Mesothelial cell of epicardium (in vitro differentiated cells): ENCODE measurements at places on chromosomes 13 and 19. TPM values are rescaled to one million over a fixed set of nuclear protein-coding genes. Genes with fewer than 3 reads are reported as not detected.

DNA sequence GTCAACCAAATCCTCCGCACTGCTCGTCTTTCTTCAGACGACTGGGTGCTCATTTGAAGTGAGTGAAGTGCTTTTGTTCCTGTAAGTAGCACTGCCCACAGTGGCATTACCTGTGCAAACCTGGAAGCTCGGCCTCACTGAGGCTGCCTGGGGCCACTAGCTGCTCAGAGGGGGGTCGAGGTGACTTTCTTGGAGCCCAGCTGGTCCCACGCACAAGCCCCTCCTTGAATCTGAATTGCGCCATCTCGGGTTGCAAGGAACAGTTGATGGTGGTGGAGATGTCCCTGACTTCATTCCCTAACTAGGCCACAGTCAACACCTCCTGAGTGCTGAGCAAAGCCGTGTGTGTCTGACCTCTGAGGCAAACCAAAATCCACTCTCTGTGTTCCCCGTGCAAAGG is 79.3 kb upstream of the GPR183 start:
- H3K36me3 ChIP-seq: peaks cover 25% of the 10 kb centered on the region
- H3K4me1 ChIP-seq: no peaks in the 10 kb centered on the region
- H3K4me3 ChIP-seq: no peak overlapping the region
- H3K27ac ChIP-seq: no peak overlapping the region
- no peaks in the 10 kb centered on the region for H3K27me3 ChIP-seq

DNA sequence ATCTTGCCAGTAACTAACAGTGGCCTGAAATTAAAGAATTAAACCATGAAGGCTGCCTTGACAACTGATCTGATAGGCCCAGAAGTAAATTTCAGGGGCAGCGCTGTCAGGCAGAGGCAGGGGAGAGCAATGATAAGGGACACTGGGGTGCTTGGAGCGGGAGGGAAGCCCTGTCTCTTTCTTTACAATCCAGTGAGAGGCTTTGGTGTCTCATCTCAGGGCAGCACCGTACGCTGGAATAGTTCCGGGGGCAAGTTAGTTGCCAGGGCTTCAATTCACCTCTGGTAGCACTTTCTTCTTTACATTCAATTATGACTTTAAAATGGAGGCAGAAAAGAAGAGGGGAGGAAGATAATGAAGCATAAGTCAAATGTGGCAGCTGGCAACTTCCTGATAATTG is 74.6 kb downstream of the CBY2 start:
- peaks cover 18% of the 10 kb centered on the region for H3K27me3 ChIP-seq
- DNase-seq: no peak
- no peaks in the 10 kb centered on the region for H3K36me3 ChIP-seq
- H3K4me1 ChIP-seq: peaks cover 19% of the 10 kb centered on the region

DNA sequence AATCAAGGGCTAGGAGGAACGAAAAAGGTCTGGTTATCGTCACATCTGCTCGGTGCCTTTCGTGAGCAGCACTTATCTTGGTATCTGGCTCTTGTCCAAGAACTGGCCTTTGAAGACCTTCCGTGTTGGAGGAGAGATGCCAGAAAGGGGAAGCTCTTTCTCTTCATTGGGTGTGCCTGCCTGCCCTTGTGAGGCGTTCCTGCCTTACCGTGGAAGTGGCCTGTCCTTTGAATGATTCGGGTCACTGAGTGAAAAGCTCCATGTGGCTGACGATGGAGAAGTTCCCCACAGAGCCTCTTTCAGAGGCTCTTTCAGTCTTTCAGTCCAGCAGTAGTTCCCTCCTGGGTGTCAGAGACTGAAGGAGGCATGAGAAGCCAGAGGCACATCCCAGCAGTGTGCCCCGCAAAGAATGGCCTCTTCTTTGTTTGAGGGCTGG is 121.5 kb upstream of the SLC10A2 start:
- no peak overlapping the region for H3K4me3 ChIP-seq
- DNase-seq: peak; percentile 38
- no peaks in the 10 kb centered on the region for H3K27me3 ChIP-seq

- H3K27ac ChIP-seq: no peak overlapping the region
- no peak for DNase-seq
- H3K4me1 ChIP-seq: peaks cover 25% of the 10 kb centered on the region
Observed at GRCh38 chr13:75806117-75806516, 170.0 kb downstream of the LMO7 start.

- H3K27me3 ChIP-seq: peaks cover 42% of the 10 kb centered on the region
- H3K4me1 ChIP-seq: peaks cover 42% of the 10 kb centered on the region
- no peaks in the 10 kb centered on the region for H3K36me3 ChIP-seq
- H3K27ac ChIP-seq: no peak overlapping the region
Observed at GRCh38 chr13:113862931-113863523, 849 bp downstream of the GAS6 start.

DNA sequence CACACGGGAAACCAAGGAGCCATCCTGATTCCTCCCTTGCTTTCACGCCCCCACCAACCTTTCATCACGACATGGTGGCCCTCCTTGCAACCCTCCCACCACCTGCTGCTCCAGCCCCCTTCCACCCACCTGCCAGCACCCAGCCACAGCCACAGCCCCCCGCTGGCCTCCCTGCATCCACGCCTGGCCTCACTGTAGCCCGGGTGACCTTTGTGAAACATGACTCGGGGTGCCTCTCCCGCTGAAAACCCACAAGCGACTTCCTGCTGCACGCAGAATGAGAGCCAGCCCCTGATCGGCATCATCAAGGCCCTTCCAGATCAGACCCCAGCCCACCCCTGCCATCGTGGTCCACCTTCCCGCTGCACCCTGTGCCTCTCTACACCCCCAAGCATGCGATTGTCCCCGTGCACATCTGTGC is 14.9 kb downstream of the POP4 start:
- no peak for DNase-seq
- no peak overlapping the region for H3K27ac ChIP-seq
- no peaks in the 10 kb centered on the region for H3K4me1 ChIP-seq
- H3K36me3 ChIP-seq: peaks cover 3% of the 10 kb centered on the region
- no peak overlapping the region for H3K4me3 ChIP-seq

DNA sequence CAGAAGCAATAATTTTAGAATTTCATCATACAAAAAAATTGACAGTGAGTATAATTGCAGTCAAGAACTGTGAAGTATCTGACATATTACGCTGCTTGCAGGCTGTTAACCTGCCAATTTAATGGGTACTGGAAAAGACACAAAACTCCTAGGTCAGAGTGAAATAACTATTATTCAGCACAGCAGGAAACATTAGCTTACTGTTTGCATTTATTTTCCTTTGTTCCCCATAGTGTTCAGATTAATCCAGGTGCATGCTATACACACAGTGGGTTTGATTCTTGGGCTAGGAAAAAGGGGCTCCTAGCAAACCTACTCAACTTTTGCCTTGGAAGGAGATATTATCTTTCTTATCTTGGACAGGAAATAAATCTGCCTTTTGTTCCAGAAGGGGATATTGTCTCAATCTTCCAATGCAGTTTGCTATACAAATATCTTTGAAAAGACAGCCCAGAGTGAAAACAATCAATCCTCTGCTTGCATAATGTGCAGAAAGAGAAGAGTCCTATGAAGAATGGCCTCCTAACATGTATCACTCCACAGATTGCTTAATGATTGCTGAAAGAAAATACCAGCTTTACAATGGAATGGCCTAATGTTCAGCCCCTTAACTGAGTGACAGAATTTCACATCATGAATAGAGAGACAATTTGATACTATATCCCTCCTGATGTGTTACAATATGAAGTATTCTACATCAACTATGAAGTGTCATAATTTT is 443.4 kb downstream of the TBC1D4 start:
- no peaks in the 10 kb centered on the region for H3K27me3 ChIP-seq
- H3K27ac ChIP-seq: no peak overlapping the region
- H3K4me3 ChIP-seq: no peak overlapping the region
- H3K36me3 ChIP-seq: no peaks in the 10 kb centered on the region
- DNase-seq: no peak

- DNase-seq: no peak
- H3K36me3 ChIP-seq: no peaks in the 10 kb centered on the region
- H3K4me1 ChIP-seq: no peaks in the 10 kb centered on the region
- no peak overlapping the region for H3K27ac ChIP-seq
- H3K27me3 ChIP-seq: no peaks in the 10 kb centered on the region
Observed at GRCh38 chr19:48203222-48203793, 32.8 kb downstream of the ZSWIM9 start.

- H3K36me3 ChIP-seq: no peaks in the 10 kb centered on the region
- H3K27me3 ChIP-seq: no peaks in the 10 kb centered on the region
- H3K4me1 ChIP-seq: peaks cover 20% of the 10 kb centered on the region
- H3K4me3 ChIP-seq: no peak overlapping the region
- H3K27ac ChIP-seq: peak overlapping the region; percentile 84
- no peak for DNase-seq
Observed at GRCh38 chr13:42000846-42001245, 39.9 kb upstream of the VWA8 start.

GRCh38 chr13:22107549-22107948 is 436.7 kb downstream of the FGF9 start:
- no peak overlapping the region for H3K4me3 ChIP-seq
- H3K27ac ChIP-seq: peak overlapping the region; percentile 11
- no peaks in the 10 kb centered on the region for H3K27me3 ChIP-seq
- no peak for DNase-seq
- H3K36me3 ChIP-seq: no peaks in the 10 kb centered on the region

GRCh38 chr13:111275995-111276618 is 44.3 kb upstream of the TEX29 start:
- H3K4me1 ChIP-seq: peaks cover under 1% of the 10 kb centered on the region
- no peak overlapping the region for H3K4me3 ChIP-seq
- H3K27ac ChIP-seq: no peak overlapping the region
- no peak for DNase-seq
- H3K36me3 ChIP-seq: peaks cover 24% of the 10 kb centered on the region

GRCh38 chr19:46499692-46500091 is 4.0 kb upstream of the PNMA8B start:
- H3K27ac ChIP-seq: no peak overlapping the region
- no peak for DNase-seq
- peaks cover 8% of the 10 kb centered on the region for H3K4me1 ChIP-seq
- H3K4me3 ChIP-seq: no peak overlapping the region

DNA sequence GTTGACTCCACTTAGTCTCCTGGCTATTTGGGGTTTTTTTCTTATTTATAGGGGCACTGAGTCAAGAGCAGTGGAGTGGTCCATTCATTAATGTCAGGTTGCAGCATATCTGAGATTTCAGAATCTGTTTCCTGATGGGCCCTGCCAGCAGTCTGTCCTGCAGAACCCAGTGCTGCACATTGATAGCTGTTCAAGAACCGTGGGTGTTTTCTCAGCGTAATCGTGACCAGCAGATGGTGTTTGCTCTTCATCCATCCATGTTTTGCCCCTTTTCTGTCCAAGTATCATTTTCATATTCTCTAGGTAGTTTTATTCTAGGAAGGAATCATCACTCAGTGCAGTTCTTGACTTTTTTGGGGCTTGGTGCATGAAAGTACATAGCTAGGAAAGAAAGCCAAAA is 166.5 kb downstream of the ATP8A2 start:
- peaks cover 10% of the 10 kb centered on the region for H3K36me3 ChIP-seq
- no peak for DNase-seq
- no peak overlapping the region for H3K4me3 ChIP-seq
- no peak overlapping the region for H3K27ac ChIP-seq
- H3K4me1 ChIP-seq: no peaks in the 10 kb centered on the region

DNA sequence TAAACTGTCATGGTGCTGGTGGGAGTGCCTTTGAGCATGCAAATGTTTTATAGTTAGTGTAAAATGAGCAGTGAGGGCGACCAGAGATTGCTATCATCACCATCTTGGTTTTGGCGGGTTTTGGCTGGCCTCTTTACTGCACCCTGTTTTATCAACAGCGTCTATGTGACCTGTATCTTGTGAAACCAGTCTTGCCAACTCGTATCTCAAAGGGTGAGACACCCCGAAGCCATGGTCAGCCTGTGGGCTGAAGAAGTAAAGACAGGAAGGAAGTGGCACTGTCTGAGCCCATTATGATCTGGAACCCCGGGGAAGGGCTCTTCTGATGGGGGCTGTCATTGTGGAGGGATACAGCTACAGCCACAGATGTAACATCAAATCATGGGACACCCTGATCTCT is 81.5 kb upstream of the FAM216B start:
- peaks cover 9% of the 10 kb centered on the region for H3K27me3 ChIP-seq
- no peaks in the 10 kb centered on the region for H3K4me1 ChIP-seq
- H3K4me3 ChIP-seq: no peak overlapping the region
- no peaks in the 10 kb centered on the region for H3K36me3 ChIP-seq
- DNase-seq: no peak

DNA sequence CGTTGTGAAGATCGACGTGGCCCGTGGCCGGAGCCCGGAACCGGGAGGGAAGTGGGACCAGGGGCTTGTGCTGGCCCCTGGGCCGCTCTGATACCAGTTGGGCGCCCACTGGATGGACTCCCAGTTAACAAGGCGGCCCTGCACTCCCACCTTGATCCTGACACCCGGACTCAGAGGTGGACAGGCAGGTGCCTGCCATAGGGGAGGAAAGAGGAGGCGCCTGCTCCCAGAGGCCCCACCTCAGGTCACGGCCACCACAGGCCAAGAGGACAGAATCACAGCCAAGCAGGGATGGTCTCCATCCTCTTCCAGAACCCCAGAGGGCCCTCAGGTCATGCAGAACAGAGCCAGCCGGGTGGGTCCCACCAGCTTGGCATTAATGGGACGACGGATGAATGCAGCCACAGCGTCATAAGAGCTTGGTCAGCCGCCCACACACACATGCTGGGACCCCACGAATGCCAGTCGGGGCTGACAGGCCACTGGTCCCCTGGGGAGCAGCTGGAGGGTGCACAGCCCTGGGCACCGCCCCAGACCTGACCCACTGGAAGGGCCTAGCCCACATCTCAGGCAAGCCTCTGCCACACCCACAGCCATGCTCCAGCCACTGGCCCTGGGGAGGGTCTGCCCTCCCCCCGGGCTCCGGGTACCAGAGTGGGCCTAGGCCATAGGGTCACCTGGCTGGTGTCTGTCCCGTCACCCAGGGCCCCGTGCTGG is 9.6 kb upstream of the KLF16 start:
- no peak overlapping the region for H3K4me3 ChIP-seq
- no peak for DNase-seq
- H3K27me3 ChIP-seq: no peaks in the 10 kb centered on the region
- no peaks in the 10 kb centered on the region for H3K36me3 ChIP-seq
- H3K27ac ChIP-seq: peak overlapping the region; percentile 95

GRCh38 chr19:28691683-28692082 is 521.3 kb downstream of the UQCRFS1 start:
- no peak overlapping the region for H3K4me3 ChIP-seq
- no peaks in the 10 kb centered on the region for H3K4me1 ChIP-seq
- H3K27me3 ChIP-seq: no peaks in the 10 kb centered on the region
- no peaks in the 10 kb centered on the region for H3K36me3 ChIP-seq
- no peak overlapping the region for H3K27ac ChIP-seq
- DNase-seq: no peak

GRCh38 chr13:42345367-42345766 is 73.4 kb downstream of the AKAP11 start:
- H3K27me3 ChIP-seq: peaks cover 16% of the 10 kb centered on the region
- H3K36me3 ChIP-seq: no peaks in the 10 kb centered on the region
- H3K4me1 ChIP-seq: peaks cover 7% of the 10 kb centered on the region
- no peak overlapping the region for H3K4me3 ChIP-seq
- no peak for DNase-seq
- H3K27ac ChIP-seq: no peak overlapping the region

GRCh38 chr13:38321654-38322053 is 28.0 kb upstream of the UFM1 start:
- no peak for DNase-seq
- no peak overlapping the region for H3K27ac ChIP-seq
- no peak overlapping the region for H3K4me3 ChIP-seq
- H3K27me3 ChIP-seq: no peaks in the 10 kb centered on the region
- peaks cover 11% of the 10 kb centered on the region for H3K36me3 ChIP-seq
- peaks cover 1% of the 10 kb centered on the region for H3K4me1 ChIP-seq

The KRTDAP gene
- total RNA-seq: 1.9 to 3.3 TPM (median 2.5 TPM) in 3 replicates

The SLC25A30 gene
- 8.8 to 13.9 TPM (median 12.2 TPM) in 3 replicates for total RNA-seq

The CRX gene
- total RNA-seq: not detected in 3 replicates

The GNG7 gene
- 8.2 to 8.8 TPM (median 8.5 TPM) in 3 replicates for total RNA-seq

The ABCC4 gene
- 6.9 to 7.7 TPM (median 7.4 TPM) in 3 replicates for total RNA-seq
